DMS153 (cell line): ENCODE measurements at places on chromosomes 5 and 9.

GRCh38 chr5:172973127-172973916, 10.2 kb upstream of the ATP6V0E1 start:
- no peak for DNase-seq

DNA sequence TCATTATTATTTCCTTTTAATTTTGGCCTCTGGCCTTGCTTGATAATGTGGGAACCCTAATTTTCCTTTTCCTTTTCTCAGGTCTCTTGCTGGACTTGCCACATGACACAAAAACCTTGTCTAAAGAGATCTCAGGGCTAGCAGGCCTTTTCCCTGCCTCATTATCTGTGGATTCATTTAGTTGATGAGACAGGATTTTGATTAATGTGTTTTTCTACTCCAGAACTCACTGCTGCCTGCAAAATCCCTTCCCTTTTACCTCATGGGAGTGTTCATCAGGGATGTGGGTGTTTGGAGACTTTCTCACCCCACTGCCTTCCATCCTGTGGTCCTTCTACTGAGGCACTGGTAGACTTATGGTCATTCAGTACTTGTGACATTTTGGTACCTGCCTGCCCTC, 56.2 kb upstream of the MAMDC2 start:
- DNase-seq, result no peak

GRCh38 chr5:77851176-77852067, 75.3 kb upstream of the TBCA start:
- DNase-seq, result no peak

DNA sequence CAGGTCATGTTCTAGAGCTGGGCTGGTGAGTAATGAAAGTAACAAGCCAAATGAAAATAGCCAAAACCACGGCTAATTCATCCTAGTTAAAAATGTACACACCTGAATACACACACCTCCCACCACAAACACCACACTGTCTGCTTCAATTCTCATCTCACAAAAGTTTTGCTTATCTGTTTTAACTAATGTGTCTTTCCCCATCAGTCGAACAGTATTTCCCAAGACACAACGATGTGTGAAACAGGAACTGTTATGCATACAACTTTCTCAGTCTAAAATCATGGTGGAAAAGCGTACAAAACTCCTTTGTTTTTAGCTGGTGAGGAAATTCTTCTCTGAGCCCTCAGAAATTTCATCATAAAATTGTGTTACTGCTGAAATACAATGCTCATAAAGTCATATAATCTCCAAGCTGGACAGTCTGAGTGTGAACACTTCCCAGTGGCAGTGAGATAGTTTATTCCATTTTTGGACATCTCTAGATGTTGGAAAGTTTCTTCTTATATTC, 242.4 kb downstream of the EFNA5 start:
- no peak for DNase-seq

DNA sequence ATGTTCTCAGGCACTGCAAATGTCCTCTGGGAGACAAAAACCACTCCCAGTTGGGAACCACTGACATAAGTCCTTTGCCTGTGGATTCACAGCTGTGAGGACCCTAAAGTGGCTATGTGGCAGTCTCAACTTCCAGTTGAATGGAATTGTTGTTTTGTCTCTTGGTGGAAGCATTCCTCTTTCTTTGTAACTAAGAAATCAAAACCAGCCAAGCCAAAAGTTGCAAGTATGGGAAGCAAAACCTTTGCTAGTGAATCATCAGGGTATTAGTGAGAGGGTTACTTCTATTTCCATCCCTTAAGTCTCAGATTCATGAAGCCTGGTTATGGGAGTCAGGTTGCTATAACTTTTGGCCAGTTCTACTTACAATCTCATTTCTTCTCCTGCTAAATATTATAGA, 49.8 kb upstream of the RPS23 start:
- no peak for DNase-seq
